Airway epithelial cell (primary cell): ENCODE measurements at places on chromosomes 6 and 20. TPM values are rescaled to one million over a fixed set of nuclear protein-coding genes. Genes with fewer than 3 reads are reported as not detected.

Gene NOTCH4
- 0.71 and 0.98 TPM in 2 replicates for total RNA-seq

Gene AKAP7
- total RNA-seq, result 2.1 and 2.8 TPM in 2 replicates

Gene STX11
- total RNA-seq, result 1.5 and 1.7 TPM in 2 replicates

Gene OGFRL1
- 15.8 and 20.6 TPM in 2 replicates for total RNA-seq

Gene TFAP2A
- total RNA-seq, result 24.4 and 24.8 TPM in 2 replicates

Gene BTBD9
- 3.7 and 4.5 TPM in 2 replicates for total RNA-seq

Gene ADGRF5
- total RNA-seq, result under 0.01 TPM in 1 of 2 replicates, not detected in the other

Gene ADGRF1
- total RNA-seq, result 23.5 and 24.3 TPM in 2 replicates

Gene LGSN
- not detected in 2 replicates for total RNA-seq
